Occipital lobe (tissue), 3 donors: ENCODE measurements at places on chromosomes 2 and 18. TPM values are rescaled to one million over a fixed set of nuclear protein-coding genes. Genes with fewer than 3 reads are reported as not detected.

Gene PPP1R1C
- 2.7 TPM for total RNA-seq

Gene NYAP2
- total RNA-seq: 7.8 TPM

Gene ALPI
- not detected for total RNA-seq

Gene ST8SIA5
- total RNA-seq: 10.8 TPM

DNA sequence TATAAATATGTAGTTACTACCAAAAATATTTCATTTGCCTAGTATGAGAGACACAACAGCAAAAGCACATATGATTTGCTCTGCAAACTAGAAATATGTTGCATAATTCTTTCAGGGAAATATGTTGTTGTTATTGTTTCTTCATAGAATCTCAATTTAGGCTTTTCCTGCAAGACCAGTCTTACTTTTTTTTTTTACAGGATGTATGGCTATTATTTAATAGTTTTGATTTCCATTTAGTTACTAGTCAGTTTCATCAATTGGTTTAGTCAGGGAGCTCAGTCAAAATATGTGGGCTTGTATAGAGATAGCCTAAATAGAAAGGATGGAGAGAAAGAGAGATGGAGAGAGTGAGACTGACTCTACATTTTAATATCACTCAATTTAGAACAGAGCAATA, 6.1 kb downstream of the LRP1B start:
- no peak for DNase-seq

- DNase-seq: no peak
These were observed 25.7 kb upstream of the IL1R1 start for GRCh38 chr2:102116630-102117471.

Gene KIAA2012
- 0.47 TPM for total RNA-seq

DNA sequence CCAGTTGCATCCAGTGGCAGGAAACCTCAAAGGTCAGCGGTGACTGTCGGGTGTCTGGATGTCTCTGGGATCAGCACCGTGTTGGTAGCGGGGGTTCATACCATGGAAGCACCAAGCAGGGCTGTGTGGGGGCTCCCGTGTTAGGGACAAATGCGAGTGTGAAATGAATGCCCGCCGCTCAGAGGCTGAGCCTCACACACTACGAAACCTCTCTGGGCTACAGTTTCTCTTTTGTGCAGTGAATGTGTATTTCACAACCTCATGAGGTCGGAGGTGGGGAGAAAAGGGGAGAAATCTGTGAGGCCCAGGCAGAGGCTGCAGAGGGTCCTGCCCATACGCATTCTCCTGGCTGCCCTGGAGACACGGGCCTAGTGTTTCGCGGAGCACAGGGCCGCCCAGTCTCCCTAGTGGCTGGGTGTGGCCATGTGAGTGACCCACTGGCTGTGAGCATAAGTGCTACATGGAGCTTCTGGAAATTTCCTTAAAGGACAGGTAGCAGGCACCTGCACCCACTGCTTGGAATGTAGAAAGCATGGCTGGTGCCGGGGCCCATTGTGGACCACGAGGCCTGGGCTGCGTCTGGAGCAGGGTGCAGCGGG, 138.0 kb upstream of the GLI2 start:
- DNase-seq: no peak

- no peak for DNase-seq
These were observed 121.2 kb upstream of the SLC35G4 start for GRCh38 chr18:11488175-11488574.

DNA sequence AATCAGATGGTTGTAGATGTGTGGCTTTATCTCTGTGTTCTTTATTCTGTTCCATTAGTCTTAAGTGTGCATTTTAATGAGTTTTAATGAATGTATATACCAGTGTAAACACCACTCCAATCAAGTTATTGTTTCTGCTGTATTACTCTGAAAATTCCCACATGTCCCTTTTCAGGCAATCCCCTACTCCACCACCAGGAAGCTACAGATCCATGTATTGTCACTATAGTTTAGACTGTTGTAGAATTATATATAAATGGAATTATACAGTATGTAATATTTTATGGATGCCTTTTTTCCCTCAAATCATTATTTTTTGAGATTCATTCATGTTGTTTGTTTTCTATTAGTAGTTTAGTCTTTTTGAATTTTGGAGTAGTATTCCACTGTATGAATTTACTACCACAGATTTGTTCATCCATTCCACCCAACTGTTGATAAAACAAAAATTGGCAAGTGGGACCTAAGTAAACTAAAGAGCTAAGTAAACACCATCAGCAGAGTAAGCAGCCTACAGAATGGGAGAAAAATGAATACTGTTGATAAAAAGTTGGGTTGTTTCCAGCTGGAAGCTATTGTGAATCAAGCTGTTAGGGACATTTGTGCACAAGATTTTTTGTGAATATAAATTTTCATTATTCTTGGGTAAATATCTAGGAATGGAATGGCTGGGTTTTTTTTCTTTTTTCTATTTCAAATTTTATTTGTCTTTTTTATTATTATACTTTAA, 262.0 kb downstream of the CAMKMT start:
- DNase-seq: no peak

DNA sequence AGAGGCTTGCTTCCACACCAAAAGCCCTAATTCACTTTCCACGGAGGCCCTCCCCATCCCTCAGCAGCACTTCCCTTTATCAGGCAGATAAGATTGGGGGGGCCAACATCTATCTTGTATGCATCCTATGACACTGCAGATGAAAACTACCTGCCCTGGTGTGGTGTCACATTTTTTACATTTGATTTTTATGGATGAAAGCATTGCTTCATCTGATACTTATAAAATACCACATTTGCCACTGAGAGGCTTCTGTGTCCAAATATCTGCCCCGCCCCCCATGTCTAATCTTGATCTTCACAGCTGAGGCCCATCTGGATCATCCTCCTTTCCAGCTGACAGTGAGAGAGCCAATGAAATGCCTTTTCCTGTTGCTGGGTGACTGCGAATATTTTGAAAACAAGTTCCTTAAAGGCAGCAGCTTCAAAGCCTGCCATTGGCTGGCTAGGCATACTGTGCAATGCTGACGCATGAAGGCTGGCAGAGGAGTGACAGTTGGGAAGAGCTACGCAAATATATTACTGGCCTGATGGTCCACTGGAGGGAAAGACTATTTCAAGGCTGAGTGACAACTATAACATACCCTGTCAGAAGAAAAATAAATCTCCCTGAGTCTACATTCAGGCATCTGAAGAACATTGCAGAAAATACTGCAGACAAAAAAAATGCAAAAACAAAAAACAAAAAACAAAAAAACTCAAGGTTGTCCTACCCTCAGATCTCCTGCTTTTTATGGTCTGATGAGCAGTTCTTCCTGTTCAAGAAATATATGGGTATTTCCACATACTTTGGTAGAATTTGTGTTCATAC, 318.7 kb downstream of the PDE11A start:
- DNase-seq: peak; percentile 36

Gene CYS1
- total RNA-seq: 2.0 TPM

- DNase-seq: no peak
These were observed 50.2 kb downstream of the ODC1 start for GRCh38 chr2:10397878-10398277.

Gene ITPRID2
- 41.0 TPM for total RNA-seq

Gene IL1B
- 0.78 TPM for total RNA-seq

GRCh38 chr2:7027411-7027810, 110.2 kb downstream of the RNF144A start:
- DNase-seq: no peak

Gene MTX2
- total RNA-seq: 50.5 TPM

DNA sequence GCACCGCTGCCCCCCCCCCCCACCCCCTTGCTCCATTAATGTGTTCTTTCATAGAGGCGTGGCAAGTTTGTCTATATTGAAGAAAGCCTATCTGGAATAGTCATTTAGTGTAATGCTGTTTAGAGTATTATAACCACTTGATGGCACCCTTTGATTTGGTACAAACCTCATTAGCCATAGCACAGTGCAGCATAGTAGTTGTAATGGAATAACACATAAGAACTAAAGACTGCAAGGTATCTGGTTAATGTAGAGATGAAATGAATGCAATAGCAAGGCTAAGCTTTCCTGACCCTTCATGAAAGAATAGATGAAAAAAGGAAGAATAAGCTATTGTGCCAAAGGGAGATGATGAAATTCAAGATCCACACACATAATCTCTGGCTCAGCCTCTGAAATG, 81.9 kb downstream of the EHBP1 start:
- DNase-seq: no peak

- no peak for DNase-seq
These were observed 92.7 kb upstream of the CD302 start for GRCh38 chr2:159890551-159891266.

Gene FMNL2
- total RNA-seq: 114 TPM

DNA sequence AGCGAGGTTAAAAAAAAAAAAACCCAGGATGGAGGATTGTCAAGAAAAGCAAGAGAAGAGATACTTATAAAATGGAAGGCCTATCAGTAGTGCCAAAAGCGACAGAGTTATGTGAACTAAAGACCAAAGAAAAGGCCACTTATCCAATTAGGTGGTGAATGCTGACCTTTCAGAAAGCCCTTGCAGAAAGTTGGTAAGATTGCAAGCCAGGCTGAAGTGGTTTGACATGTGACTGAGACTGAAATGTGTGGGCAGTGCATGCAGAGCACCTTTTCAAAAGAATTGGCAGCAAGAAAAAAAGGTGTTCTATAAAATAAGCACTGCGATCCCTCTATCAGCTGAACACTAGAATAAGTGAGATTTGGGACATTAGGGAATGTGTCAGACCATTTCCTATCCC, 379.4 kb upstream of the FAM98A start:
- no peak for DNase-seq

Gene ABCG5
- under 0.01 TPM for total RNA-seq

DNA sequence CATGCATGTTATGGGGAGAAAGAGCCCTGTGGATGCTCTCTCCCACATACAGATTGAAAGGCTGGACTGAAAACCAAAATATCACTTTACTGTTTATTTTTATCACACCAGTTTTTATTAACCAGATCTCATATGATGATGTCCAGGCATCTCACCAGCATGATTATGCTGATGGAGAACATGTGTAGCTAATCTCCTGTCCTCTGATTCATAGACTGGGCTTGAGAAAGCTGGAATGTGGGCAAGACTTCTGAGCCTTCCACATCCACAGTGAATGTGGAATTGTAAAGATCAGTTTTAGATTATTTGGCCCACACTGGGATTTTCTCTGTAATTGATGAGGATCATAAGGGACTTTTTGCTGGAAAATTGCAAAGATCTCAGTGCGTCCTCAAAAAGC, 137.9 kb downstream of the ICOS start:
- DNase-seq: no peak

Gene SOWAHC
- 44.0 TPM for total RNA-seq
